ENCODE measurements at places on chromosomes 16 and 17.

- H3K4me3 ChIP-seq, result no peak overlapping the region
- no peaks in the 10 kb centered on the region for H3K4me1 ChIP-seq
- DNase-seq, result no peak
Observed at GRCh38 chr17:49508061-49508865, 13.2 kb downstream of the NGFR start.

GRCh38 chr17:67021743-67022450 is 22.5 kb upstream of the CACNG1 start:
- no peaks in the 10 kb centered on the region for H3K27me3 ChIP-seq
- H3K4me1 ChIP-seq, result no peaks in the 10 kb centered on the region
- H3K27ac ChIP-seq, result no peak overlapping the region
- DNase-seq, result no peak
- no peaks in the 10 kb centered on the region for H3K36me3 ChIP-seq
- H3K4me3 ChIP-seq, result no peak overlapping the region

DNA sequence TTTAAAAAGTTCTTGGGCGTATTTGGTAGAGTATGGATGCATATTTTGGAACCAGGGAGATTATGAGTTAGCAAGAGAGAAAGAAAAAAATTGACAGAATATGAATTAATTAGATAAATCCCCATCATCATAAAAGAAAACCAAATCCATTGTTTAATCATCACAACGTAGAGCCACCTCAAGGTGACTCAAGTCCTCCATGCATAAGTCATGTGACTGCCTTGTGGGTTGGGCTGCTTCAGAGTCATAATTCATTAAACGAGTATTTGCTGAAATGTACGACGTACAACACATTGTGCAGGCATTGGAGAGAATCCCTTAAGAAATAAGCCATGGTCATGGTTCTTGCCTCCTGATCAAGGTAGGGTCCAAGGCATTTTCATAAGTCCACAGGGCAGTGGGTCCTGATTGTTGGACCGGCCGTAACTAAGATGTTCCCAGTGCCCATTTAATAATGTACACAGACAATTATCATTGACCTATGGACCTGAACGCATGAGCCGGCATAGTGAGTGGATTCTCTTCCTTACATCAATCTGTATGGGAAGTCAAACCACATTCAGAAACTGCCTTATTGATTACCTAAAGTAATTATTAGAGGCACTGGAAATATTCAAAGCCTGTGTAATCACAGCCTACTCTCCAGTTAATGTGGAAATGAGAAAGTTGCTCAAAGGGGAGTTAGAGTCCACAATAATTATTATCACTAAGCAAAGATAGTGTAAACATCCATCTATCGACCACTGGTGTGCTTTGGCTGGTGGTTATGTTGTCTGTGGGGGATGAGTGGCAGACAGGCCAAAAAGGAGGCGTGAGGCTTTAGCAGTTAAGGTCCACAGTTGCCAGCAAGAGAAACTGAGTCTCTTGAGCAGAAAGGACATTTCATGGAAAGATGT is 165.4 kb downstream of the PITPNC1 start:
- H3K4me3 ChIP-seq, result no peak overlapping the region
- no peaks in the 10 kb centered on the region for H3K27me3 ChIP-seq
- H3K4me1 ChIP-seq, result no peaks in the 10 kb centered on the region
- DNase-seq, result no peak
- no peak overlapping the region for H3K27ac ChIP-seq

DNA sequence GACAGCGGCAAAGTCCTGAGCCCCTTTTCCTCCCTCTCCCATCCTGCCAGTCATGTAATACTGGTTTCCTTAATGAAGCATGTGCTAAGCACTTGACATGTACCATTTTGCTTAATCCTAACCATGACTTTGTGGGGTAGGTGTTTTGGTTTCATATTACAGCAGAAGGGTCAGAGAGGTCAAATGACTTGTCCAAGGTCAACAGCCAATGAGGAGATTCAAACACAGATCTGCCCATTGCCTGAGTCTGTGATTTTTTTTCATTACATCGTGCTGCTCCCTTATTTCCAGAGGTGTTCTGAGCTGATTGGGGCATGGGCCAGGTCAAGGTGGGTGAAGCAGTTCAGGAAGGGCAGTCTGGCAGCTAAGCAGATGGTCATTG is 17.6 kb upstream of the PHF12 start:
- peaks cover 5% of the 10 kb centered on the region for H3K27me3 ChIP-seq
- H3K4me3 ChIP-seq, result no peak overlapping the region
- H3K4me1 ChIP-seq, result no peaks in the 10 kb centered on the region
- no peak overlapping the region for H3K27ac ChIP-seq
- no peaks in the 10 kb centered on the region for H3K36me3 ChIP-seq

GRCh38 chr17:69540356-69540755 is 125.9 kb downstream of the MAP2K6 start:
- peaks cover 8% of the 10 kb centered on the region for H3K4me1 ChIP-seq
- no peak for DNase-seq
- no peak overlapping the region for H3K27ac ChIP-seq
- H3K36me3 ChIP-seq, result peaks cover 8% of the 10 kb centered on the region

- DNase-seq, result peak; percentile 11
- H3K27ac ChIP-seq, result peak overlapping the region; percentile 43
- H3K4me1 ChIP-seq, result peaks cover 33% of the 10 kb centered on the region
- peaks cover 31% of the 10 kb centered on the region for H3K36me3 ChIP-seq
Observed at GRCh38 chr17:57408071-57408811, 151.9 kb downstream of the MSI2 start.

GRCh38 chr16:4535627-4536108 is 2.9 kb downstream of the CDIP1 start:
- no peaks in the 10 kb centered on the region for H3K27me3 ChIP-seq
- H3K27ac ChIP-seq, result peak overlapping the region; percentile 40
- peak overlapping the region; percentile 24 for H3K4me3 ChIP-seq

- no peaks in the 10 kb centered on the region for H3K4me1 ChIP-seq
- no peaks in the 10 kb centered on the region for H3K36me3 ChIP-seq
- DNase-seq, result no peak
- H3K4me3 ChIP-seq, result no peak overlapping the region
Observed at GRCh38 chr17:49545806-49546545, 29.7 kb upstream of the NXPH3 start.

- H3K36me3 ChIP-seq, result no peaks in the 10 kb centered on the region
- no peak overlapping the region for H3K27ac ChIP-seq
- H3K27me3 ChIP-seq, result no peaks in the 10 kb centered on the region
Observed at GRCh38 chr16:64085296-64085695, 1036.6 kb downstream of the CDH11 start.

DNA sequence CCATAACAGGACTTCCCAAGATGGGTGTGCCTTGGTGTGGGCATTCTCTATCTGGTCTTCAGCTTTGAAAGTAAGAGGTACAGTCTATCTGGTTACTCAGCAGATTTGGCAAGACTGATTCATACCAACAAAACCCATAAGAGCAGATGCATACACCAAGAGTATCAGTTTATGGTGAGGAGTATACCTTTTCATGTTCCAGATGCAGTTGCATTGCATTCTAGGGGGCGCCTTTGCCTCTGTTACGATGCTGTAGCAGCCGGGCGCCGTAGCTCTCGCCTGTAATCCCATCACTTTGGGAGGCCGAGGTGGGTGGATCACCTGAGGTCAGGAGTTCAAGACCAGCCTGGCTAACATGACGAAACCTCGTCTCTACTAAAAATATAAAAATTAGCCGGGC is 31.1 kb upstream of the CARMIL2 start:
- H3K27ac ChIP-seq, result no peak overlapping the region
- peaks cover 57% of the 10 kb centered on the region for H3K36me3 ChIP-seq
- H3K4me1 ChIP-seq, result no peaks in the 10 kb centered on the region
- no peaks in the 10 kb centered on the region for H3K27me3 ChIP-seq
